ENCODE measurements at places on chromosomes 11 and 22. TPM values are rescaled to one million over a fixed set of nuclear protein-coding genes. Genes with fewer than 3 reads are reported as not detected.

SYT12 gene
- 9.0 TPM for total RNA-seq

INPP5J gene
- 2.4 TPM for total RNA-seq

BIK gene
- total RNA-seq = 20.0 TPM

OR51I2 gene
- not detected for total RNA-seq

PARVG gene
- total RNA-seq = not detected

CLTCL1 gene
- 7.9 TPM for total RNA-seq

OOSP1 gene
- total RNA-seq = not detected

GLB1L3 gene
- total RNA-seq = 0.42 TPM

PGM2L1 gene
- total RNA-seq = 1.4 TPM

GVQW3 gene
- 0.28 TPM for total RNA-seq

E2F8 gene
- 2.1 TPM for total RNA-seq

SMC1B gene
- not detected for total RNA-seq
